ENCODE measurements at places on chromosomes 1 and 21. TPM values are rescaled to one million over a fixed set of nuclear protein-coding genes. Genes with fewer than 3 reads are reported as not detected.

- no peak for DNase-seq
Observed at GRCh38 chr21:18178509-18178908, 66.1 kb upstream of the CHODL start.

The HPDL gene
- 0.52 TPM for total RNA-seq

DNA sequence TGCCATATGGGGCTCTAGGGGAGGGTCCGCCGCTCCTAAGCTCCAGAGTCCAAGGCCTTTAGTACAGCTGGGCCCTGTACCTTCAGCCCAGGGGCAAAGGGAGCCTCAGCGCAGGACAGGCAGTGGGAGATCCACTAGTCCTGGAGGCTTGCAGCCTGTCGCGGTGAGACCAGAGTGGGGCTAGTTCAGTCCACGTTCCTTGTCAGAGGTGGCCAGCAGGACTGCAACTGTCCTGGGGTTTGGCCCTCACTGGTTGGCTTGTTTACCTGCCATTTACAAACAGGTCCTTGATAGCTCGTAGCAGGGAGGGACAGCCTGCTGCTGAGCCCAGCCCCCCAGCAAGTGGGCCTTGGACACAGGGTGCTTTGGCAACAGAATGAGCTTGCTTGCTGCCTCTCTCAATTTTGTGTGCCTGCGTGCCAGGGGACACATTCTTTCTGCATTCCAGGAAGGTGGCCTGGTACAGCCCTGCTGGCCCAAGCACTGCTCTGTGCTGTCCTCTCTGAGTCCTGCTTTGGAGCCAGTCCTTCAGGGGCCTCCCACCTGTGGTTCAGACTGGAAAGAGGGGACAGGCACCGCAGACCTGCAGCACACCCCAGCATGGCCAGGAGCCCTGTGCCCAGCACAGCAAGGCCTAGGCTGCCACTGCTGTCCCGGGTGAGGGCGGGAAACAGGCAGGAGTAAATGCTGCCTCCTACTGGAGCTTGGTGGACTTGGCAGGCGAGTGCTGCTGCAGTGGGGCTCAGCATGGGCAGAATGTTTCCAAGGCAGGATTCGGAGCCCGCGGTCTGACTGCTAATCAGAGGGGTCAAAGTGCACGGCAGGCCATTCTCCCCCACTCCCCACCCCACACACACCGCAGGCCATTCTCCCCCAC lies 15.2 kb downstream of the H6PD start:
- DNase-seq: peak; percentile 43

- DNase-seq: peak; percentile 39
Observed at GRCh38 chr1:50704126-50704525, 255.9 kb downstream of the FAF1 start.

The ANGPTL3 gene
- not detected for total RNA-seq

DNA sequence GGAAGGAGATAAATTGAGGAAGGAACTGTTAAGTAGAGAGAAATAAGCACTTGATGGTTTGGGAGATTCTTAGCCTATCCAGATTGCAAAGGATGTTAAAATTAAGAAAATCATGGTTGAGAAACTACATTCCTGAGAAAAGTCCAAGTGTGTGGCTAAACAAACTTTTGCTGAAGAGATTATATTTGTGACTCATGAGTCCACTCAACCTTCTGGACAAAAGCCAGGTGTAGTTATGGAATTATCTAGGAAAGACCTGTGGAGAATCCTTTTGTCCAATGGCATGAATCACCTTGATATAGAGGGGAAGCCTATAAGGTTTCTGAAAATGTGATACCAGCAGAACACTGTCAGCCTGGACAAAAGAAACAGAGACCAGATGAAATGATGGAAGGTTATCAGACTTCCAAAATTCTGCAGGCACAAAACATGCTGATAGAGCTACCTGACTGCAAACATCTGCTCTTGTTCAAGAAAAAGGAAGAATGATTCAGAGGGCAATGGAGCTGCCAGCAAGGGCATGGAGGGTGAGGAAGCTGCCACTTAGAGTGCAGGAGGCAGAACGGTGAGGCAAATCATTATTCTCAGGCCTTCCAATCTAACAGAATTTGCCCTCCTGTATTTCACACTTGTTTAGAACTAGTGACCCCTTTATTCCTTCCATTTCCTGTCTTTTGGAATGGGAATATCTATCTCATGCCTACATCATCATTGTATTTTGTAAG lies 300.6 kb upstream of the PRMT6 start:
- peak; percentile 55 for DNase-seq

The GSTM1 gene
- 15.1 TPM for total RNA-seq

- DNase-seq: no peak
Observed at GRCh38 chr1:188154196-188154595, 1325.4 kb downstream of the PLA2G4A start.

DNA sequence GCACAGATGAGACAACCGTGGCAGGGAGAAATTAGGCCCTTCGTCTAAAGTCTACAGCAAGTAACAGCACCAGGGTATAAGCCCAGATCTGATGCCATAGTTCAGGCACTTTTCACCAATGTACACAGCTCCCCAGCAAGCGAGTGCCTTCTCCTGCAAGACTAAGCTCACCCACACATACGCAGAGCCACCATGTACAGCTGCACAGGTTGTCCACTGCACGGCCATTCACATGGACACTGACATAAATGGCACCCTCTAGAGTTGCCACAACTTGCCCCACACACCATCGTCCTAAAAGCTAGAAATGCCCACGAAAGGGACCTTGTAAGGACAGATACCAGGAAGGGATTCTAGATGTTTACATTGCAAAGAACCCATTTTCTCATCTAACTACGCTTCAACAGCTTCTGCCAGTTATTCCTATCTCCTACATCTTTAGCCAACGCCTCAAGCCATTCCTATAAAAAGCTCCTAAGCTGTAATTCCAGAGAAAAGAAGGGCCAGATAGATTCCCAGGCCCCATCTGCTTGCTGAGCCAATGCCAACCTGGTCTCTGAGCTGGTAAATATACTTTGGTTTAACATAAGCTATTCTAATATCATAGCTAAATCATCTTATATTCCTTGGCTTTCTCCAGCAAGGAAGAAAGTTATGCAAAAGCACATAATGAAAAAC lies 174.0 kb upstream of the KAZN start:
- no peak for DNase-seq

GRCh38 chr1:45275054-45275453 lies 51.6 kb upstream of the HPDL start:
- DNase-seq: no peak

The NIPAL3 gene
- 60.4 TPM for total RNA-seq

GRCh38 chr1:244092964-244093638 lies 42.0 kb downstream of the ZBTB18 start:
- DNase-seq: peak; percentile 40

The TNNI3K gene
- not detected for total RNA-seq

DNA sequence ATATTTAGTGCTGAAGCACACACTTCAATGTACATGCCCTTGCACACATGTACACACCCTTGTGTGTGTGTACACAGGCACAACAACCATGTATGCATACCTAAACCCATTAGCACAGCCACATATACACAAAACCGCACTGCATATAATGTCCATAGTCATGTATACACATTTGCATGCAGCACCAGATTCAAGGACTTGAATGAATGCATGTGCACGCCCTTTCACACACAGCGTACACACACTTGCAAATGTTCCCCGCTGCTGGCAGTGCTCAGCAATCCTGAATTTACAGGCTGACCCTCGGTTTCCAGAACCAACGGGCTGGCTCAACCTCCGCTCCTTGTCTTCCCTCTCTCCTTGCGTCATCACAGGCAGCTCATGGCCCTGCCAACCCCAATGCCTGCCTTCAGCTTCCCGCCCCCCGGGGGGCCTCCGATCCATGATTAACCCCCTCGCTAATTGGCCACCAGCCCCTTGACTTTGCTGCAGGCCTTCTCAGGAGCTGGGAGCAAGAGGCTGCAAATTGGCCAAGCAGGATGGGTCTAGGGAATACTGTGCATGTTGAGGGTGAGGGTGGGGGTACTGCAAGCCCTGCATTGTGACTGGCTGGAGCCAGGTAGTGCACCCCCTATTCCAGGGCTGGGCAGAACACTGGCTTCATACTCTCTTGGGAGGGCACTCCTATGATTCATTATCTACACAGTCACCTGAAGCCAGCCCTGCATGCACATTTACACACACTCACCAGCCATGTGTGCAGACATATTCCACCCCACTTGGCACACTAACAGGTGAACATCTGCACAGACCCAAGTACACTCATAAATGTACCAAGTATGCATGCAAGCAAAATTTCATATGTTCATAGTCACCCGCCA lies 7.9 kb downstream of the GPR3 start:
- DNase-seq: no peak

The GJA8 gene
- not detected for total RNA-seq

DNA sequence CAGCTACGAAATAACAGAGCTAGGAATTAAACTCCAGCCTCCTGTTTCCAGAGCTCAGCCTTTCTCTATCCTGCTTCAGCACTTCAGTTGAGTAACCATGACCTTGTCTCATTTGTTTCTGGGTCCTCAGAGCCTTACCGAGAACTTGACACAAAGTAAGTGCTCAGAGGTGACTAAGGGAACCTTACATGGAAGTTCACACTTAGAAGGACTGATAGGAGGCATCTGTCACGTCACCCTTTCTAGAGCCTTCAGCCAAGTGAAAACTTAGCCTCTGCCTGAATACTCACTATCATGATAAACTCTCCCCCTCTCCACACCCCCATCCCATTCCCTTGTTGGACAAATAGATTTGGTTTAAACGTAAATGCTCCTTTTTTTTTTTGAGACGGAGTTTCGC lies 9.8 kb upstream of the LUZP1 start:
- DNase-seq: no peak

- DNase-seq: no peak
Observed at GRCh38 chr1:29451368-29451892, 215.1 kb downstream of the PTPRU start.

DNA sequence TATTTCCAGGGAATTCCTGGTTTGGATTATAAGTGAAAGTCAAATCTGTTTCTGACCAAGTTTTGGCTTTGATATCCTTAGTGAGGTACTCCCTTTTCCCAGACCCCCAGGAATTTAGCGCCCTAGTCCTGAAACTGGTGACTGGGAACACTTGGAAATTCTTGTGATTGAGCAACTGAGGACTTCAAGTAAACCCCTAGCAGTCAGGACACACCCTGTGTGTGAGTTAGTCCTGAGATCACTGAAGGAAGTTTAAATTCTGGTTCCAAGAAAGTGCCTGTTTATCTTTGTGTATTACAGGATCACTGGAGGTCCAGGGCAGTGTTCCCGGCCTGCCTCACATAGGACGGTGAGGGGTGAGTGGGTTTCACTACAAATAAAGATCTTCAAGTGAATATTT lies 95.1 kb upstream of the F3 start:
- peak; percentile 69 for DNase-seq

DNA sequence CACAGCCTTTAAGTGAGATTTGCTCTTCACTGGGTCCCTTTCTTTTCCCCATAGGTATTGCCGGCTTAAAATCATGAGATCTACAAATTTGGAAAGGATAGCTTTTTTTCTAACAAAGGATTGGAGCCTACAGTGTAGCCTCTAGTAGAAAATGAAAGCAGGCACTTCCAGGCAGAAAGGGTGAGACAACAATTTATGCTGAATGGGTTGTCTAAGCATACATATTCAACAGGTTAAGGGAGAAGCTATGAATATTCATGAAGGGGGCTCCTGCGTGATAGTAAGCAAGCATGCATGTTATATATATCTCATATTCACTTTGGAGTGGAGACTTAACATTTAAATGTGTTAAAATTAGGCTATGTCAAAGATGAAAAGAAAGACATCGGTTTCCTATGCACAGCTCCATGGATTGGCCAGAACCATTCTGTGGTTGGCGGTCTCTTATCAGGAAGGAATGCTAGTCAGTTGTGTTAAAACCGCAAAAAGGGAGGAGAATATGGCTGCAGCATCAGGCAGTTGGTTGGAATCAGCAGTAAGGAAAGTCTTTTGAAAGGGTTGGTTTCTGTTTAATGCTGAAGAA lies 66.0 kb downstream of the VCAM1 start:
- DNase-seq: peak; percentile 8

DNA sequence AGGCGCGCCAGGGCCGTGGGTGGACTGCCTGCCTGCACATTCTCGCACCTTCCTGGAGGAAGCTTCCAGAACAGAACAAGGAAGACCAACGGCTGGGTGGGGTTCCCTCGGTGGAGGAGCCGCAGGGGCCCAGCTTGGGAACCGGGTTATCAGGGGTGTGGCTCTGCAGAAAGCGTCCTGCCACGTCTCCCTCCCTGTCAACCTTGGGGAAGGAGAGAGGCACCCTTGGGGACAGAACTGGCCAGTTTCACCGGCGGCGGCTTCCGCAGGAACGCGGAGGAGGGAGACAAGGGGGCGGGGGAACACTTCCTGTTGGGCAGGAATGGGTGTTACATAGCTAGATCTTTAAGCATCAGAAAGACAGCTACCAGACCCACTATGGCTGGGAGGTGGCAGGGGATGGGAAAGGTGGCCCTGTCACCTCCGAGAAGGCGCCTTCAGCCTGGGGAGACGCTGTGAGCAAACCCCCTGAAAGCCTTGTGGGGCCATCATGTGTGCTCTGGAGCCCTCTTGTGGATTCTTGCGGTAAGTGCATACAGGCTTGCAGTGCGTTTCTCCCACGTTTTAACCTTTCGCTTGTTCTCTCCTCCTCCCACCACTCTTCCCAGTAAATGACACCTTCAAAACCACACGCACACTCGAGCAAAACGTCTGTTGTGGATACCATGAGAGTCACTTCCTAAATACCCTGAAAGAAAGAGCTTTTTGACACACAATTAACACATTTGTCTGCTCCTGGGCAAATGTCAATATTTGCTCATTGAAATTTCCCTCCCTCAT lies 3.8 kb upstream of the PLEKHA6 start:
- peak; percentile 62 for DNase-seq

- DNase-seq: peak; percentile 33
Observed at GRCh38 chr1:162168261-162168660, 98.8 kb downstream of the NOS1AP start.

GRCh38 chr1:245046769-245047168 lies 108.0 kb upstream of the KIF26B start:
- peak; percentile 38 for DNase-seq

DNA sequence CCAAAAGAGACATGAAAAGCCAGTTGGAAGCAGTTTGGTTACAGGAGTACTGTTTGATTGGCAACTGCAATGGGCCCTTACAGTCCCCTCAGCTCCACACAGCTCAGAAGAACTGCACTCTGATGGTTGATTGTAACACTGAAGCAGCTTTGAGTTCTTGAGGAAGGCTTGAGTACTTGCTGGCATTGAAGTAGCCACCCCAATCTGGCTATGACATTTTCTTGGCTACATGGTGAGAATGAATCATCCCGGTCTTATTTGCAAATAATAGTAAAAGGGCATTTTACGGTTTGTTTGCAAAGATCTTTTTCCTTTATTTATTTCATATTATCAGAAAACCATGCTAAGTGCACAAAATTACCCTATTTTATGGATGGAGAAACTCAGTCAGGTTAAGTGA lies 159.7 kb upstream of the BEND5 start:
- no peak for DNase-seq

GRCh38 chr1:197200272-197200899 lies 53.9 kb upstream of the ASPM start:
- DNase-seq: peak; percentile 25

The CZIB gene
- total RNA-seq: 33.2 TPM

The SLAMF1 gene
- total RNA-seq: not detected

- DNase-seq: no peak
Observed at GRCh38 chr1:203638950-203639349, 12.3 kb downstream of the ATP2B4 start.

Data from renal cortical epithelial cell (primary cell).